ENCODE measurements at places on chromosomes 12 and 14.
A peak's percentile ranks its signal among the peaks of the same experiment; 100 is the strongest.

DNA sequence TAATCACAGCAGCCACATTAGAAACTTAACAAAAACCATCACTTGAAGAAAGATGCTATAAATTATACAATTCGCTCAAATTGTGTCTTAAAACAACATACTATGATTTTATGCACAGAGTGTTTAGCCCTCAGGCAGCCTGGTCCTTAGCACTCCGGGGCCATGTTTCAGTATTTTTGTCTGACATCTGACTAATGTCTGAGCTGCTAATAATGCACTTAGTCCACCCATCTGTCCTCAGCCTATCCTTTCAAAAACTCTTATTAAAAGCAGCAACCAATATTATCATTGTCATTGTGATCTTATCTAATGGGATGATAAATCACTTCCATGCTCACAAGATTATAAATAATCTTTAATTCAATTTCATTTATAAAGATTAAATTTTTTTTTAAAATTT is 602.7 kb upstream of the FOXG1 start:
- H3K27me3 ChIP-seq = no peaks in the 10 kb centered on the region
- no peaks in the 10 kb centered on the region for H3K36me3 ChIP-seq
- no peak overlapping the region for H3K27ac ChIP-seq
- no peak for DNase-seq
- H3K4me3 ChIP-seq = no peak overlapping the region

- DNase-seq = no peak
- H3K4me1 ChIP-seq = no peaks in the 10 kb centered on the region
- H3K4me3 ChIP-seq = no peak overlapping the region
- H3K27ac ChIP-seq = no peak overlapping the region
- no peaks in the 10 kb centered on the region for H3K27me3 ChIP-seq
- H3K36me3 ChIP-seq = no peaks in the 10 kb centered on the region
Measured at GRCh38 chr12:62998454-62998853, 63.5 kb upstream of the PPM1H start.

GRCh38 chr12:75714462-75715322 is 203.3 kb upstream of the KRR1 start:
- H3K4me1 ChIP-seq = peaks cover 18% of the 10 kb centered on the region
- H3K27me3 ChIP-seq = peaks cover 5% of the 10 kb centered on the region
- DNase-seq = no peak

DNA sequence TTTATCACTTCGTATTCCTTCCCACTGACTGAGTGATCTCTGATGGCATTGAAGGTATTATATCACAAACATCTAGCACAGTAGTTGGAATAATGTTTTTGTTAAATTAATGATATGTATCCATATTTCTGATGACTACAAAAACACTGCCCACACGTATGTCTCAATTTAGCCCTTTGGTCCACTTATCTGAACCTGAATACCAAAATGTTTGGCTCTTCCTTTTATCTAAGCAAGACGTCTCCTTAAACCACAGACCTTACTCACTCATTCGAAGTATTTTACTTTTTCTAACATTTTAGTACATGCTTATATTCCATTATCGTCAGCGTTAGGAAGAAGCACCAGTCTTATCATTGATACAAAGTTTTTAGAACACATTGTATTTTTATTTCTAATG is 126.4 kb downstream of the PIK3C2G start:
- no peaks in the 10 kb centered on the region for H3K27me3 ChIP-seq
- no peaks in the 10 kb centered on the region for H3K36me3 ChIP-seq
- no peak for DNase-seq
- no peak overlapping the region for H3K4me3 ChIP-seq
- no peak overlapping the region for H3K27ac ChIP-seq
- no peaks in the 10 kb centered on the region for H3K4me1 ChIP-seq

- H3K36me3 ChIP-seq = no peaks in the 10 kb centered on the region
- H3K27me3 ChIP-seq = peaks cover 36% of the 10 kb centered on the region
- no peak overlapping the region for H3K27ac ChIP-seq
- no peak overlapping the region for H3K4me3 ChIP-seq
- DNase-seq = no peak
Measured at GRCh38 chr12:2324387-2324786, 271.6 kb downstream of the CACNA1C start.

DNA sequence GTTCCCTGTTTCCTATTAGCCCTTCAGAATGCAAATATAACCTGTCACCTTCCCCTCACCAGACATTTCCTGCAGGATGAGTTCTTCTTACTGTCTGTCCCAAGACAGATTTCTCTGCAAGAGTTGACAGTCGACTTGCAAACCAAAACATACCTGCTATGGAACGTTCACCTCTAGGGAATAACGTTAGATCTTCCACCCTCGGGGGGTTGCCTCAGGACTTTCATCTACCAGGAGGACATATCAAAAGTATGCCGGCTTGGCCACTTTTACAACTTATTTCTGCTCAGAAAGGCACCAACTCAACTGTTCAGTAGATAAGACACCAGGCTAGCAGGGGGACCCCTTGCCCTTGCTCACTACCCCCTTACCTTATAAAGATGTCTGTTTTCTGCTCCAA is 92.5 kb downstream of the DAAM1 start:
- no peak for DNase-seq
- H3K27me3 ChIP-seq = no peaks in the 10 kb centered on the region
- peaks cover 33% of the 10 kb centered on the region for H3K36me3 ChIP-seq

- H3K36me3 ChIP-seq = no peaks in the 10 kb centered on the region
- no peak overlapping the region for H3K27ac ChIP-seq
- H3K4me3 ChIP-seq = no peak overlapping the region
- H3K4me1 ChIP-seq = no peaks in the 10 kb centered on the region
Measured at GRCh38 chr14:85172290-85172689, 357.7 kb upstream of the FLRT2 start.

DNA sequence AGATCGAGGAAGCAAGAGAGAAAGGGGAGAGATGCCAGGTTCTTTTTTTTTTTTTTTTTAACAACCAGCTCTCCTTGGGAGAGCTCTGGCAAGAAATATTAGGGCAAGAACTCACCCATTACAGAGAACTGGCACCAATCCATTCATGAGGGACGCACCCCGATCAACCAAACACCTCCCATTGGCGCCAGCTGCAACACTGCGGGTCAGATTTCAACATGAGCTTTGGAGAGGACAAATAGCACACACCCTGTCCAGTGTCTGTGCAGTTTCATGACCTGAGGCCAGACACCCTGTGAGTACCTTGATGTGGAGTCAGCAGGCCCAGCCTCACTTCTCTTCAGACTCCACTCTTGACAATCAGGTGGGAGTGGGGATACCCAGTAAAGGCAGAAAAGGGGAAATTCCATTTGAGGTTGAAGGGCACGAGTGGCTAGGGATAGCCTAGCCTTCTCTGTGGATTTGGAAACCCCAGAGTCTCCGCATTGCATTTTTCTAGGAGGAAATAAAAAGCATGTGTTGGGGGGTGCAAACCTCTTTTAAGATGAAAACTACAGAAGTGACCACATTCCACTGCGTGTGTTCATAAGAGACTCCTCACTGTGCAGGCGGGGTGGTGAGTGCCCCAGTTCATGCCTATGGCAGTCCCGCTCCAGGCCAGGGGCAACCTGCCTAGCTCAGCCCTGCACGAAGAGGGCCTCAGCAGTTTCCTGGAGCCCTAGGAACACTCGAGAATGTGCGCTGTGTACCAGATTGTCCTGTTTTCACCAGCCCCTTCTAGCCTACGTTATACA is 42.4 kb upstream of the GPATCH2L start:
- no peaks in the 10 kb centered on the region for H3K27me3 ChIP-seq
- H3K4me1 ChIP-seq = no peaks in the 10 kb centered on the region
- H3K36me3 ChIP-seq = no peaks in the 10 kb centered on the region
- DNase-seq = no peak
- no peak overlapping the region for H3K27ac ChIP-seq
- no peak overlapping the region for H3K4me3 ChIP-seq

GRCh38 chr14:100103250-100104005 is 38.2 kb downstream of the EVL start:
- no peaks in the 10 kb centered on the region for H3K27me3 ChIP-seq
- DNase-seq = peak; percentile 51
- H3K4me3 ChIP-seq = peak overlapping the region; percentile 51

DNA sequence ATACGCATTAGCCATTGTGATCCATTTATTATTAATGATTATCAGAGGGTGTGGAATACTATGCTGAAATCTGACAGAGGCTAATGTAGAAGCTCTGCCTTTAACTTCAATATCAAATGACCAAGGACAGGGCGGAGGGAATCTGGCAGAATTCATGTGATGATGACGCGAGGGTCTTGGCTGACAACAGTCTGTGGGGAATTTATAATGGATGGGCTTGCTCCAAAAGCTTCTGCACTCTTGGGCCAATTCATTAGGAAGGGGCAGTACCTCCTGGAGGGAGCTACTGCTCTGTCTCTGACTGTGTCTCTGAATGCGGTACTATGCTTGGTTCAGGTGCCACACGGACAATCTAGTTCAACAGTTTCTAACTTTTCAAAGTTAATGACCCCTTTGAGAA is 46.2 kb downstream of the GALNT8 start:
- no peak overlapping the region for H3K4me3 ChIP-seq
- DNase-seq = no peak
- H3K36me3 ChIP-seq = no peaks in the 10 kb centered on the region
- H3K27ac ChIP-seq = no peak overlapping the region
- peaks cover 9% of the 10 kb centered on the region for H3K4me1 ChIP-seq

GRCh38 chr12:131114942-131115584 is 161.4 kb downstream of the ADGRD1 start:
- DNase-seq = no peak
- H3K4me1 ChIP-seq = no peaks in the 10 kb centered on the region
- H3K36me3 ChIP-seq = no peaks in the 10 kb centered on the region
- H3K4me3 ChIP-seq = no peak overlapping the region

DNA sequence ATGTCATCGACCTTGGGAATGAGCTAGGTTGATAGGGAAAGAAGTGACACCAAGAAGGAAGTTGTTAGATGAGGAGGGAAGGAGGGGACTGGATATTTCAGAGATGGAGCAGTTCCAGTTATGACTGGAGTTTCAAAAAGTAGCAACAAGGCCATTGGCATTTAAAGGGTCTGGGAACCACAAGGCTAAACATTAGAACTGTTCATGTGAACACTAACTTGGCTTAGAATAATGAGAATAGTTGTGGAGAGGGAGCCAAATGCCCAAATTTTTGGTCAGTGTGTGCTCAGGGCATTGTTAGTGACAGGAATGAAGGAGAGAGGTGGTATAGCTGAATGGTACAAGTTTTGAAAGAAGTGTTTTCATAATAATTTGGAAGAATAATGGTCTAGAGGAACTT is 16.8 kb downstream of the IFT43 start:
- no peak for DNase-seq
- H3K4me3 ChIP-seq = no peak overlapping the region
- H3K27ac ChIP-seq = no peak overlapping the region
- H3K4me1 ChIP-seq = no peaks in the 10 kb centered on the region

DNA sequence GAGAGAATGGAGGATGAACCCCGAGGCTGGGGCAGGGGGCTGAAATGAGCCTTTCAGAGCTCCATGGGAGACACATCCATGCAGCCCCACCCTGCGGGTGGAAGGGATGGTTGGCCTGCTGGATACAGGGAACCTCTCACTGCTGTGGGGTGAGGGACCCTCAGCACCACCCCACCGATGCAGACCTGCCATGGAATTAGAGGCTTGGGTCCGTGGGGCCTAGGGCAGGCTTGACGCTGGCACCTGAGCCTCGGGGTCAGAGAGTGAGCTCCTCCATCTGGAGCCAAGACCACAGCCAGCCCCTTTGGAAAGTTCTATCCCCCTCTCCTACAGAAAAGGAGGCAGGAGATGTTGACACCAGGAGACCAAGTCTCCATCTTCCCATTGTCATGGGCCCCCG is 7.4 kb upstream of the KRT74 start:
- peaks cover 7% of the 10 kb centered on the region for H3K4me1 ChIP-seq
- H3K27ac ChIP-seq = no peak overlapping the region
- peaks cover 11% of the 10 kb centered on the region for H3K27me3 ChIP-seq

DNA sequence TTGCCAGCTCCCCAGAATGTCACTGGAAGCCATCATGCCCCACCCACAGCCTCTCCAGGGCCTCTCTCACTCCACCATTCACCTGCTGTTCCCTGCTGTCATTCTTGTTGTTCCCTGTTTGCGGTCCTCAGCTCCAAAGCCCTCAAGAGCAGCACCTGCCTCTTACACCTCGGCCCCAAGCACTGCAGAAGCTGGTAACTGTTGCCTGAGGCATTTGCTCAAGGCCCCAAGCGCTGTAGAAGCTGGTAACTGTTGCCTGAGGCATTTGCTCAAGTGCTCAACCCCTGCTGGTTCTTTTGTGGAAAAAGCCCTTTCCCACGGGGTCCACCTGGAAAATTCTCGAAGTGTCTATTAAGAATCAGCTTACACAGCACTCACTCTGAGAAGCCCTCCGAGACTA is 78.0 kb downstream of the ARL6IP4 start:
- DNase-seq = no peak
- H3K4me3 ChIP-seq = no peak overlapping the region
- no peaks in the 10 kb centered on the region for H3K36me3 ChIP-seq
- no peak overlapping the region for H3K27ac ChIP-seq
- H3K27me3 ChIP-seq = no peaks in the 10 kb centered on the region

- H3K27me3 ChIP-seq = no peaks in the 10 kb centered on the region
- no peak for DNase-seq
- H3K36me3 ChIP-seq = no peaks in the 10 kb centered on the region
- H3K4me3 ChIP-seq = peak overlapping the region; percentile 75
- H3K27ac ChIP-seq = peak overlapping the region; percentile 70
- peaks cover 12% of the 10 kb centered on the region for H3K4me1 ChIP-seq
Measured at GRCh38 chr12:131894981-131895639, 688 bp downstream of the ULK1 start.

DNA sequence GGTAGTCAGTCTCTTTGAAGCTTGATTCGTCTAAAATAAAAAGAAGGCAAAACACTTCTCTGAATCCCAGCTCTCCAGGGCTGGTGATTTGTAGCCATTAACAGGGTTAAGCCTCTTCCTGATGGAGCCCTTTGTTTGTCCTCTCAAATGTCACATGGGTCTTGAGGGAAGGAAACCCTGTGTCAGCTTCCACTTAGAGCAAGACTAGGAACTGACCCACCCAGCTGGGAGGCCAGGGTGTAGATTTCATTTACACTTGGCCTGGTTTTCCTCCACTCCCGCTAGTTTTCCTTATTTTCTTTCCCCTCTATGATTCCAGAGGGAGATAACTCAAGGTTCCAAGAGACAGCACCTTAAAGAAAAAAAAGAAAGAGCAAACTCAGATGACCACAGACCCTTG is 230.5 kb upstream of the EGLN3 start:
- H3K27me3 ChIP-seq = no peaks in the 10 kb centered on the region
- H3K4me3 ChIP-seq = no peak overlapping the region
- H3K36me3 ChIP-seq = no peaks in the 10 kb centered on the region
- no peaks in the 10 kb centered on the region for H3K4me1 ChIP-seq

GRCh38 chr12:74539261-74539660 is 1.6 kb downstream of the ATXN7L3B start:
- H3K27me3 ChIP-seq = no peaks in the 10 kb centered on the region
- H3K4me3 ChIP-seq = peak overlapping the region; percentile 98
- H3K36me3 ChIP-seq = peaks cover 41% of the 10 kb centered on the region
- DNase-seq = no peak

GRCh38 chr12:115623764-115624334 is 653.6 kb downstream of the MED13L start:
- no peaks in the 10 kb centered on the region for H3K4me1 ChIP-seq
- no peaks in the 10 kb centered on the region for H3K36me3 ChIP-seq
- DNase-seq = no peak
- H3K27me3 ChIP-seq = no peaks in the 10 kb centered on the region
- no peak overlapping the region for H3K4me3 ChIP-seq
